ENCODE measurements at places on chromosomes 4 and X.

- DNase-seq = no peak
These were observed 44.4 kb downstream of the SEL1L3 start for GRCh38 chr4:25818371-25818871.

DNA sequence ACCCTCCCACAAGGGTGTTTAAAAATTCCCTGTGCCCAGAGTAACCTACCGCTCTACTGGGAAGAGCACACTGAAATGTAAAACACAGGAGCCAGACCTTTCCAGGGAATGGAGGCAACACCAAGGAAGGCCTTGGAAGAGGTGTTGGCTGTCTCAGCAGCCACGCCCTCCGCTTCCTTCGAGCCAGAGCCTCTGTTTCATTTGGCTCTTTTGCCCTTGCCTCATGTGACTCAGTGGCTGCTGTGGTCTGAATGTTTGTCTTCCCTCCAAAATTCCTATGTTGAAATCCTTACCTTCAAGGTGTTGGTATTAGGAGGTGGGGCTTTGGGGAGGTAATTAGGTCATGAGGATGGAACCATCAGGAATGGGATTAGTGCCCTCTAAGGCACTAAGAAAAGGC is 11.3 kb downstream of the SCD5 start:
- DNase-seq = no peak

DNA sequence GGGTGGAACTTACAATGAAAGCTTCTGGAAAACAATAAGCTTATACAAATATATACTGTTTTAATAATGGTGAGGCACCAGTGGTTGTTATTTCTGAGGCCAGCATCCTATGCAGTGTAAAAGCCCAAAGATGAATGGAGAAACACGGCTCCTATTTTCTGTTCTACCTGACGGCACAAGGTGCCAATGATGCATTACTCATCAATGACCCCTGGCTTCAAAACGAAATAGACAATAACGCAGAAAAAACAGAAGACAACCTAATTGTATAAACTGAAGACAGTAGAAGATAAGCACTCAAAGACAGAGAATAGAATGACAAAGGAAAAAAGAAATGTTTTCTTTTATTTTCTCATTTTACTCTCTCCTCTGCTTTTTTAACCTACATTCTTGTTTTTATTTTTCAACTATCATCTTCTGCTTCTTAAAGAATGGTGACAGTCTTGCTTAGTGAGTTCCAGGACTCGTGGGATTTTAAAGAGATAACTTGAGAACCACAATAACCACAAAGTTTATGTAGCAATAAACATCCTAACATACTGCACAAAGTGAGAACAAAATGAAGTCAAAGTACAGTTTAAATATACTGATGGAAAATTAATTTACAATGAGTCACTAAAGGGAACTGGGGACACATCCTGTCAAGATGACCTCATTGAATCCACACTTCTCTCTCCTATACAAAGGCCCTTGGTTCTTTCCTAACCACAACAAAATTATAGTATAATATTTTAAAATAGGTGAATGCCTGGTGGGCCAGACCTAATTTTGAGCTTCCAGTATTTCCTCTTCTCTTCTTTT is 169.8 kb downstream of the BTC start:
- no peak for DNase-seq

GRCh38 chrX:75421688-75422230 is 101.1 kb downstream of the ZDHHC15 start:
- no peak for DNase-seq

- peak; percentile 20 for DNase-seq
These were observed 723 bp downstream of the MORC4 start for GRCh38 chrX:106999002-106999975.

DNA sequence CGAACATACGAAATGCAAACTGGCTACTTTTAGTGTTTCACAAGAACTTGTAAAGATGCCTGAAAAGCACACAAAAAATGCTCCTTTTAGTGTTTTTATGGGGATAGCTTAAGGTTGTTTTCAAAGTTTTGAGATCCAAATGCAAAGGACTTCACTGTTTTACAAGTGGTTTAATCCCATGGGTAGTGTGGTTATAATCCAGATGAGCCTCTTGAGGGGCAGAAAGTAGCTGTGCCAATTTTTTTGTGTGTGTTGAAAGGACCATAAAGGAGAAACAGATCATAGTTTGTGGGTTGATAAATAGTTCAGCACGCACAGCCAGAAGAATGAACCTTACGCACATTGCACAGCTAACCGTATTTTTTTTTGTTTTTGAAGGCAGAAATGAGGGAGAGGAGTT is 126.9 kb upstream of the GIMD1 start:
- DNase-seq = no peak

- DNase-seq = no peak
These were observed 86.0 kb downstream of the FUNDC1 start for GRCh38 chrX:44456685-44457084.

GRCh38 chrX:154353172-154353843 is 21.1 kb downstream of the FLNA start:
- peak; percentile 10 for DNase-seq

DNA sequence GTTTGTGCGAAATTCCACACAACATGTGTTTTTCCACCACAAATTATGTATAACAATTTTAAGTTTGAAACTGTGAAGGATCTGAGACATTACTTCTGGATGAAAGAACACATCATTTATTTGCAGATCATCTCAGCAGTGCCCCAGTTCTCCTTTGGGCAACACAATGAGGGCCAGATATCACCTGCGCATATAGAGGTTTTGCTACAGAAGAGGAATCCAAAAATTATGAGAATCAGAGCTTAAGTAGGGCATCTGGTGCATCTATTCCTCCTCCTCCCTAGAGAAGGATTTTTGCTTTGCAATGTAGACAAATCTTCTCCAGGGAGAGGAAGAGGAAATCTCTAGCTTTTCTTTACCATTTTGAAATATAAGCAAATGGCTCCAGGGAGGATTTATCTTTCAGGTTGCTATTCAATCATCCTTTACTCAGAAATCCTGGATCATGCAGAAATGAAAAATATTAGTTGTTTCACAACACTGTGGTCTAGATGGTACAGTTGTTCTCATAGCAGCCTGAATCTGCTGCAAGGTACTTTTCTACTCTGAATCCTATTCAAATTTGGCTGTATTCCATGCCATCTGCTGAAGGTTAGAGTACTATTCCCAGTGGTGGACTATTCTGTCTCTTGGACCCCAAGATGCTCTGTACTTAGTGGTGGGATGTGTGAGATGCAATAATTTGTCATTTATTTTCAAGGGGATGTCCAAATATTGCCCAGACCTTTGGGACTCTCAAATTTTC is 132.1 kb downstream of the SNCA start:
- no peak for DNase-seq

DNA sequence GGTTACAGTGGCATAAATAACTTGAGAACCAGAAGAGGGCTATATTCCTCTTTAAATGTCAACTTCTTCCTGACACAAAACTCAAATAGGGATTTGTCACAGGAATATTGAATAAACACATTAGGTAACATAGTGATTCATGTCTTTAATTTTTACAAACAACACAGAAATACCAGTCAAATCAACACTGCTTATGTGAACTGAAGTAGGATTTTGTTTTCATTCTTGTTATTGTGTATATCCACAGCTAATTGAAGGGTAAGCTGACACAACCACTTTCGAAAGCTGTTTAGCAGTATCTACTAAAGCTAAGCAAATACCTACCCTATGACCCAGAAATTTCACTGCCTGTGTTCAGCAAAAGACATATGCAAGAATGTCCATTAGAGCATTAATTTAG is 120.4 kb upstream of the EOLA2 start:
- DNase-seq = no peak

GRCh38 chrX:13377550-13377934 is 57.7 kb upstream of the ATXN3L start:
- no peak for DNase-seq
